ENCODE measurements at places on chromosomes 3 and 15.

DNA sequence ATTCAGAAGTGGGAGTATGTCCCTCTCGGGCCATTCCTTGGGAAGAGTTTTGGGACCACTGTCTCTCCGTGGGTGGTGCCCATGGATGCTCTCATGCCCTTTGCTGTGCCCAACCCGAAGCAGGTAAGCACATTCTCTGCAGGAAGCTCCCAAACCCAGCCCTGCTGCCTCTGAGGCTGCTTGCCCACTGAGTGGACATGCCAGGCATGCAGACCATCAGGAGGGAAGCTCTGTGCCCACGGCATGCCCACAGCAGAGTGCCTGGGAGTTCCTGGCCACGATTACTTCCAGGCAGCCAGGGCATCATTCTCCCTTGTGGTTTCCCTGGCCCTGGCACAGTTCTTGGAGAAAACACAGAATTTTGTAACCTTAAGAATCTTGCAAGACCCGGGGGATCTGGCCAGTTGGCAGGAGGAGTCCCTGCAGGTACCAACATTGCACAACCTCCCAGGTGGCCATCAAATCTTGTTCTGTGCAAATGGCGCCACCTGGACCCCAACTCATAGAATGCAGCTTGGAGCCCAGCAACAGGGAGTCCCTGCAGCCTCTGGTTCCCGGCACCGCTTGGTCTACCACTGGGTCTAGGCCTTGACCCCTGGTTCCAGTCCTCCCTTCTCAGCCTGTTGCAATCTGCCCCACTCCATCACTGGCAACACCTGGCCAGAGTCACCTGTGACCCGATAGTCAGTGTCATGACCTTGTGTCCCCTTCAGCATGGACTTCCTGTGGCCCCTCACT lies 20.4 kb downstream of the FAH start:
- peak; percentile 48 for DNase-seq

- no peak for DNase-seq
These were observed 1.9 kb downstream of the SPTBN5 start for GRCh38 chr15:41891946-41892345.

- DNase-seq: no peak
These were observed 38.3 kb upstream of the ARHGEF3 start for GRCh38 chr3:56839784-56840715.

GRCh38 chr3:117735481-117736101 lies 1026.0 kb downstream of the TUSC7 start:
- no peak for DNase-seq

DNA sequence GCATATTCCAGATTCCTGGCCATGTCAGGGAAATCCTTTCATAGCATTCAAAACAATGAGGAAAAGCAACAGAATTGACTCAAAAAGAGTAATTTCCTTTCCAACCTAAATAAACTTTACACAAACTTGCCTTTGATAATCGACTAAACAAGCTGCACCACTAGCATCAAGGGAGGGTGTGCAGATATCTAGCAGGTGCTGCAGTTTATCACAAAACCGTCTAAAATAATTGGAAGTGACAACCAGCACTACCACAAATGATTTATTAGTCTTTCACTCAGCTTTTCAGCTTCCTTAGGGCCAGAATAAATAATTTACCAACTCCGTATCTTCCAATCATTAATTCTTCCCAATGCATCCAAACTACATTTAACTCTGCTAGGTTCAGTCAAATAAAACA lies 71.7 kb downstream of the TBC1D5 start:
- no peak for DNase-seq

DNA sequence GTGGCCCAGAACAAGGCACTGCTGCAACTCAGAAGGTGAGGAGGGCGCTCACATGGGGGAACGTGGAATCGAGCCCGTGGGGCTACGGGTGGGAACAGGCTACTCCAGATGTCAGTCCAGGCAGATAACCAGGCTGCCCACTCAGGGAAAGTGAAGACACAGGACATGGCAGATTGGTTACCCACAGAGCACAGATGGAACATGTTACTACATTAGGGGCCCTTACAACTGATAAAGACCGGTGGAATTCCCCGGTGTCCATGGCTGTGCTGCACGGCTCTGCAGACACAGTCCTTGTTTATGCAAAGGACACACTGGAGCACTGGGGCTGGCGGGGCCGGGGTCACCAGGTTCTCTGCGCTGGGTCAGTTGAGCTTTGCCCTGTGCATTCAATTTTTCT lies 36.9 kb downstream of the PCSK6 start:
- DNase-seq: no peak

Measured in T-helper 9 cell (primary cell).